ENCODE measurements at places on chromosomes 1 and 21.
A peak's percentile ranks its signal among the peaks of the same experiment; 100 is the strongest.

DNA sequence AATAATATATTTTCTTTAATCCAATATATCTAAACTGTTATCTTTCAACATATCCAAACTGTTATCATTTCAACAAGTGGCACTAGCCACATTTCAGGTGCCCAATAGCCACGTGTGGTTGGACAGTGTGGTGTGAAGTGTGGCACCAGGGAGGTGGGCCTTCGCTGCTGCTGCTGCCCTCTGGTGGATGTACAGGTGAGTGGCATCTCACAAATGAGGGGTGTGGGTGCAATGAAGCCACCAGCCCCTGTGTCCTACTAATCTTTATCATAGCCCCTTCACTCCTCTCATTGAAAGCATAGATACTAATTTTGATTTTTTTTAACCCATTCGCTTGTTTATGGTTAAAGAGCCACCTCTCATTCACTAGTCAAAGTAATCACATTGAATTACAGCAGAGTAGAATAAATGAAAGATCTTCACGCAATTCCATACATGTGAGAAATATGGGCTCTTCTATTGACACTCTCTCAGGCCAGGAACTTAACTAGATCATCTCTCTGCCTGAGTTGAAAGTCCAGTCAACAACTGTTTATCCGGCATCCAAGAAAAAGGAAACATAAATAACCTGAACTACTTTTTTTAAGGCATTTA, 499.2 kb downstream of the OMA1 start:
- DNase-seq: peak; percentile 1

DNA sequence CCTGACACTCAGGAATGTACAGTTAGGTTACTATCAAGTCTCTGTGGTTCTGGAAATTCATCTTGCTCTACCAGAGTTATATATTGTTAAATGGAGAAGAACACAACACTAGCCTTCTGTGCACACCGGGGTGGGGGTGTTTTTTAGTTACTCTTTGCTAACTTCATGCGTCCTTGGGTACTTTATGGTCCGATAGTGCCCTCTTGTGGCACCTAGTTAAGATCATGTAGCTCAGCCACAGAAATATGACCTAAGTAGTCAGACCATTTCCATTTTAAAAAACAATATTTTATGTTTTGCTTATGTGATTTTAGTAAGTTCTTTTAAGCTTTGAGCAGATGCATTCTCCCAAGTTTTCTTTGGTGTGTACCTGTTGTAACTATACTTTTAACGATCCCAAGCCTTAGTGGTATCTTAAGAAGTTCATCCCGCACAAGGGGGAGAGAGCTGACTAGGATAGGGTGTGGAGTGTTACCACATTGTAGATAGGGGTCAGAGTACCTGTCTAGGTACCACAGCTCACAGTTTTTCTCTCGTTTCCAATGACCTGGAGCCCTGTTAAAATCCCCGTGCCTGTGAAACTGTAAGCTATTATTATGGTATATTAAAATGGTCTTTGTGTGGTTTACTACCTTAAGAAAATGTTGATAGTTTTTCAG, 20.6 kb upstream of the SH3D21 start:
- peak; percentile 88 for DNase-seq

DNA sequence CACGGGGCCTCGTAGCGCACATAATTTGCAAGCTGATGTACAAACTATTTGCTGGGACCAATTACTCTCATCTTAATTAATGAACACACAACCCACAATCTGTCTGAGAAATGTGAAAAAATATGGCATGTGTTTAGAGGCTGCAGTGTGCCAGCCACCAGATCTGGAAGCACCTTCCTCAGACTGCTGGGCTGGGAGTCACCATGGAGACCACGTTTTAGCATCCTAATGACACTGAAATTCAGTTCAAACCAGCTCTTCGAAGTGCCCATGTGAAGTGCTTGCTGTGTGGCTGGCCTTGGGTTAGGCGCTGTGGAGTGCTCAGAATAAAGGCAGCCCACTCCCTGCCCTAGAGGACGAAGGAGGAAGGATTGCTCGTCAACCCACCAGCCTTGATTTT, 482.4 kb downstream of the OMA1 start:
- no peak for DNase-seq

GRCh38 chr1:214538496-214538895, 12.9 kb downstream of the PTPN14 start:
- no peak for DNase-seq

DNA sequence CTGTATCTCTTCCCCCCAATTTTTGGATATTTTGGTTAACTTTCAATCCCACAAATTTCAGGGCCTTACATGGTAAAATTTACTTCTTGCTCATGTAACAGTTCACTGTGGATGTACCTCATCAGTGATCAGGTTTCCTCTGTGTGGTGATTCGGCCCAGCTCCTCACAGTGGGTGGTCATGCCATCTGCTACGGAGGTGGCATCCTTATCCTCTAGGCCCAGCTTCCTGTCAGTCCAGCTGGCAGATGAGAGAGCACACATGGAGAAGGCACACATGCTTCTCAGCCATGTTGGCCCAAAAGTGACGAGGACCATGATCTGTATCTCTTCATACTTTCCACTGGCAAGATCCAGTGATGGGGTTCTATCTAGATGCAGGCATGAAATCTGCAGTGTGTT, 27.2 kb downstream of the PCBP3 start:
- no peak for DNase-seq

GRCh38 chr1:205925736-205926135, 17.5 kb downstream of the SLC26A9 start:
- no peak for DNase-seq

GRCh38 chr1:29936031-29936544, 699.8 kb downstream of the PTPRU start:
- no peak for DNase-seq

DNA sequence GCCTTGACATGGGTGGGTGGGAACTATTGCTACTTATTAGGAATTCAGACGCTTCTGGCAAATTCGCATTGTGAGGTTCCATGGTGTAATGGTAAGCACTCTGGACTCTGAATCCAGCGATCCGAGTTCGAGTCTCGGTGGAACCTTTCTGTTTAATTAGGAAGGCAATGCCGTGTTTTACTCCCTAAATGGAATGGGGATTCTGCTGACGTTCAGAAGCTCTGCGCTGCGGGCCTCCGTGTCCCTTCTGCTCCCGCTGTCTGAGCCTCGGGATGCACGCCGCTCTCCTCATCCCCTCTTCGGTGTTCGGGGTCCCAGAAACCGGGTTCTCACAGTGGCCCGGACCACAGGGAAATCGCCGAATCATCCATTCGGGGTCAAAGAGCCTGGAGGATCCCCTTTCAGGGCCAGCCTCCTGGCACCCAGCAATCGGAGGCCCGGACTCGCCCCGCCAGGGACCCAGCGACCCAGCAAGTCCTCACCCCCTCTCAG, 280.3 kb downstream of the FAM72C start:
- no peak for DNase-seq

- DNase-seq: no peak
These were observed 4.4 kb downstream of the B4GALT3 start for GRCh38 chr1:161172776-161173376.

DNA sequence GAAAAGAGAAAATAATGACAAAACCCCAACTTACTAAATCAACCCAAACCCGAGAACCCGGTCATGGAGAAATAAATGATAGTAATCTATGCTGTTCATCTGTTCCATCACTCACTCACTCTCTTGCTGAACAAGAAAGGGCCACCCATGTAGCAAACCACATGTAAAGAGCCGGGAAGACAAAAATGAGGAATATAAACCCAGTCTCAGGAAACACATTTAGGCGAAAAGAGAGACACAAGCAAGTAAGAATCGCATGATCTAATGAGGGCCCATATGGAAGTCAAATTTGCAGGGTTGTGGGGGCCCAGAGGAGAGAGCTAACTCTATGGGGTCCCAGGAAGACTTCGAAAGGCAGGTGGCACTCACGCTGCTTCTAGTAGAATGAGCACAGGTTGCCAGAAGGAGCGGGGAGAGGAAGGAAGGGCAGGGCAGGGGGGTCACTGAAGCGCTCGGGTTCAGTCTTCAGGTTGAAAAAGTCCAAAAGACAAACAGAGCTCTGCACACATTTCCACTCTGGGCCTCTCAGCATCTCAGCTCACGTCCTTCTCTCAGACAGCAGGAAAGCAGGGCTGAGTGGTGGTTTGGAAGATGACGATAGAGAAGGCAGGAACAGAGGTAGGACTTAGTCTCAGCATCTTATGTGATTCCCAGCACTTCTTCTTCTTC, 142.9 kb upstream of the KRTAP19-8 start:
- DNase-seq: no peak

- peak; percentile 80 for DNase-seq
These were observed 1.1 kb downstream of the EEIG2 start for GRCh38 chr1:108560874-108561459.

- peak; percentile 10 for DNase-seq
These were observed 1.1 kb downstream of the DPYD start for GRCh38 chr1:97919585-97920261.

GRCh38 chr1:15188130-15188524, 34.6 kb downstream of the TMEM51 start:
- no peak for DNase-seq

DNA sequence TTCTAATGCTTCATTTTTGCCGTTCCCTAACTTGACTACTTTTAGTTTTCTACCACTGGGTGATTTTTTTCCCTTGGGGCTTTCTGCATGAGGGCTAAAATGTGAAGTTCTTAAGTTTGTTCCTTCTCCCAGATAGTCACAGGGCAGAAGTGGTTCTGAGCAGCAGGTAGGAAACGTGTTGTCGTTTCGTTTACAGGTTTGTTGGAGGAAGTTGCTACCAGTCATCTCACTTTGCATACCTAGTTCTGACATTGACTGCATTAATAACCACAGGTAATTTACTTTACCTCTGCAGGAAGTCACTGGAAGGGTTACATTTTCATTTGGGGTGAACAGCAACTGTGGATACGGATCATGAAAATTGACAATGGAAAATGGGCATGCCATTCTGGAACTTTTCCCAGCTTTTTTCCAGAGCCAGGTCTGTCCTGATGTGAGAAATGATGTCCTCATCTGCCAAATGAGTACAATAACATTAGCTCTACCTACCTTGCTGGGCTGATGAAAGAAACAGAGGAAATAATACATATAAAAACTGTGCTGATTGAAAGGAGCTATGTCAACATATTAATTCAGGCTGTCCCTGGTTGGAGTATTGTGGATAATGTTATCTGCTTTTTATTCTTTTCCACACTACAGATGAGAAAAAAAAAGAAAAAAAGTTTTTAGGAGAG, 94.2 kb downstream of the DISC1 start:
- no peak for DNase-seq

GRCh38 chr1:247077876-247078257, 744 bp downstream of the ZNF670 start:
- peak; percentile 19 for DNase-seq

DNA sequence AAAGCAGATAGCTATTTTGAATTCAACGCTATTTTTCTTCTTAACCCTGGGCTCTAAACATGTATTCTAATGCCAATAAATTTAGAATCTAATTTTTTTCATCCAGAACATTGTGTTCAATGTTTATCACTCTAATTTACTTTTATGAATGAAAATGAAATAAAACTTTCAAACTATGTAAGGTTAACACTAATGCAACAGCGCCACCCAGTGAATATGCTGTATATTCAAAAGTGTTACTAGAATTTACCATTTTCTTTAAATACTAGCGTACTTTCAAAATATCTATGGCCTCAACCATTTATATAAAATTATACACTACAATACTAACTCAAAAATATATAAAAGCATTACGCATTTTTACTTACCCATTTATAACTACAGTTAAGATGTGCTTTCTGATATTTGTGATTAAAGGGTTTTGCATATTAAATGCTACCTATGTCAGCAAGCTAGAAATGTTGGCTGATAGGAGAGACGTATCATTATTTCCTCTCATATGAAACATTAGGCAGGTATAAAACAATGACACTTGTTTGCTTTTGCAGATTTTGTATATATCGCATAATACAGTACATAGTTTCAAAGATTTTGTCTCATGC, 5.9 kb upstream of the NUF2 start:
- peak; percentile 46 for DNase-seq

DNA sequence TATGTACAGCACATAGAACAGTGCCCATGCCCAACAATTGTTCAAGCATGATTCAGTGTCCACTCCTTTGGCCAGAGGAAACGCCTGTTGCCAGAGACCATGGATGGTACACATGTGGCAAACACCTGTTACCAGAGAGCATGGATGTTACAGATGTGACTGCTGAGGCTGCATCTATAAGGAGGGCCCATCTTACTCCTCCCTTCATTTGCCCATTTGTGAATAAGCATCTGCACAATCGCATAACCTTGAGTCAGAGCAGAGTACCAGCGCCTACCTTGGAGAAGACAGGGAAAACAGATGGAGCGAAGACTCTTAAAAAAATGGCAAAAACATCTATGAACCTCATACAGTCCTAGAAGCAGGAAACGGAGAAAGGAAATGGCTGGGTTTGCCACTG, 36.6 kb upstream of the CACHD1 start:
- DNase-seq: no peak

DNA sequence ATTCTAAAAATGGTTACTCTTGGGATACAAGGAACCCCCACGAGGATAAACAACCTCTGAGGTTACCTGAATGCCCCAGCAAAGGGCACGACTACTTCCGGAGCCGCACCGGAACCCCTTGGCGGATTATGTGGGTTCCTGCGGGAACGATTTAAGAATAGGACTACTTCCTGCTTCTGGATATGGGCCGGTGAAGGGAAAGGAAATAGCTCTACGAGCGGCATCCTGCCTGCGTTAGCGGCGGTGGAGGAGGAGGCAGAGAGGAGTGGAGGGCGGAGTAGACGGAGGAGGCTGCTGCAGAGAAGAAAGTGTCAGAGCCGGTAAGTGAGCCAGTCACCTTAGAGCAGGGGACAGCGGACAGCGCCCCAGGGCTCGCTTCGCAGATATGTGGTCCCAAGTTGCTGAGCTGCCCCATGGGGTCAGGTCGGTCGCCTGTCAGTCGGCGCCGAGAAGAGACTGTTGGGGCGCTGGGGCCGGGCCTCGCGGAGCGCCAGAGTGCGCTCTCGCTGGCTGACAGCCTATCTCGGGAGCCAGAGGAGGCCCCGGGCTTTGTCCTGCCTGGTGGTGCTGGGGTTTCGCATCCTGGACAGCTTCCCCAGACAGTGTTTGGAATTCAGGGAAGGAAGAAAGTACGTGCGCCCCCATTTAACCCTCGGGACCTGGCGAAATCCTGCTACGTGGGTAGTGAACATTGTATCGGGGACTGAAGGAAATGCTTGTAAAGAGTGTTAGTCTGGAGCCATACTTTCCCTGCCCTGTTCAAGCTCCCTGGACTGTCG, at the start of gene KLHL20:
TSS of gene KLHL20 (plus strand) at position 223 of the 779 bp plus-strand sequence. CDS start 1,063 bp downstream, outside the sequence.
- peak; percentile 82 for DNase-seq

- DNase-seq: peak; percentile 23
These were observed 436.7 kb upstream of the TMPRSS15 start for GRCh38 chr21:18840239-18840638.

- DNase-seq: no peak
These were observed 17.6 kb upstream of the IFI6 start for GRCh38 chr1:27689423-27690173.
